ENCODE measurements at places on chromosomes 5 and 9. TPM values are rescaled to one million over a fixed set of nuclear protein-coding genes. Genes with fewer than 3 reads are reported as not detected.

The HCN1 gene
- under 0.01 TPM for total RNA-seq

The PLPPR1 gene
- total RNA-seq = not detected

The SLC2A6 gene
- total RNA-seq = 16.2 TPM

The PCDHGA8 gene
- 1.1 TPM for total RNA-seq

The ROPN1L gene
- total RNA-seq = 0.37 TPM

The GAS1 gene
- total RNA-seq = 40.2 TPM

The GRIN1 gene
- under 0.01 TPM for total RNA-seq

The IL7R gene
- 4.9 TPM for total RNA-seq

The PCDHA1 gene
- under 0.01 TPM for total RNA-seq

The TEX48 gene
- total RNA-seq = not detected

The PROB1 gene
- 1.00 TPM for total RNA-seq

The TMOD1 gene
- total RNA-seq = 0.87 TPM

The ALDH1A1 gene
- total RNA-seq = 69.4 TPM

The INSYN2B gene
- total RNA-seq = 11.2 TPM

The CA9 gene
- total RNA-seq = 8.6 TPM

The ERBIN gene
- 96.6 TPM for total RNA-seq

The LCN9 gene
- not detected for total RNA-seq

The BHMT gene
- total RNA-seq = not detected

The SLC36A2 gene
- not detected for total RNA-seq

The RORB gene
- total RNA-seq = 6.0 TPM

The DMRT3 gene
- not detected for total RNA-seq

The VCP gene
- total RNA-seq = 631 TPM

The WDR55 gene
- total RNA-seq = 37.5 TPM

The UGT3A2 gene
- not detected for total RNA-seq

The ZNF608 gene
- total RNA-seq = 1.8 TPM

The ANKRD31 gene
- 0.11 TPM for total RNA-seq

The SLC27A6 gene
- total RNA-seq = 2.2 TPM

The PKD2L2 gene
- total RNA-seq = not detected

The GBGT1 gene
- 3.2 TPM for total RNA-seq

The FAM151B gene
- total RNA-seq = 4.6 TPM

The ZBTB6 gene
- 16.0 TPM for total RNA-seq

The LCN15 gene
- not detected for total RNA-seq

The ARAP3 gene
- 4.8 TPM for total RNA-seq

The MOB3B gene
- 0.12 TPM for total RNA-seq

The IL5 gene
- not detected for total RNA-seq

The BARHL1 gene
- not detected for total RNA-seq

The NRG2 gene
- total RNA-seq = 0.77 TPM

The FBXO10 gene
- 15.5 TPM for total RNA-seq

The FAM221B gene
- not detected for total RNA-seq

The ARL10 gene
- total RNA-seq = 12.5 TPM

The ZNF883 gene
- total RNA-seq = 2.2 TPM

The PTCD2 gene
- 11.0 TPM for total RNA-seq

The UGT3A1 gene
- total RNA-seq = not detected

The ZDHHC11B gene
- total RNA-seq = 0.50 TPM

The AIF1L gene
- 0.25 TPM for total RNA-seq

The ENTPD8 gene
- 0.12 TPM for total RNA-seq

The C5orf63 gene
- 2.7 TPM for total RNA-seq

The PCDHA9 gene
- total RNA-seq = 0.11 TPM

The TMC1 gene
- 2.1 TPM for total RNA-seq

The PPP3R2 gene
- total RNA-seq = not detected

Data from uterine smooth muscle cell (primary cell).